ENCODE measurements at places on chromosomes 11 and 22.

- no peak for DNase-seq
These were observed 25.1 kb upstream of the APLNR start for GRCh38 chr11:57262157-57262556.

DNA sequence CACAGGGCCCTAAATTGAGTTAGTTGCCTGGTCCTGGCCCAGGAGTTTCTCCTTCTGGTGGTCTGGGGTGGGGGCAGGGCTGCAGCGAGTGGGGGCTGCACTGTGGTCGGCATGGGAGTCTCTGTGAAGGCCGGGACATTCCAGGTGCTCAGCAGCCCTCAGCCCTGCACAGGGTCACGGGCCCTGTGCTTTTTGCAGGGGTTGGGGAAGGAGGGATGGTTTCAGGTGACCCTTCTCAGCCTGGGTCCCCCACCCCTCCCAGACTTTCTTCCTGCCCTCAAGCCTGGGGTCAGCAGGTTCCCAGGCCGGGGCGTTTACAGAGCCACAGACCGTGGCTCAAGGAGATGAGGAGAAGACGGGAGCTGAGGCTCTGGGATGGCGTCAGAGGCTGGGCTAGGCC lies 7.8 kb downstream of the EMID1 start:
- DNase-seq, result no peak

DNA sequence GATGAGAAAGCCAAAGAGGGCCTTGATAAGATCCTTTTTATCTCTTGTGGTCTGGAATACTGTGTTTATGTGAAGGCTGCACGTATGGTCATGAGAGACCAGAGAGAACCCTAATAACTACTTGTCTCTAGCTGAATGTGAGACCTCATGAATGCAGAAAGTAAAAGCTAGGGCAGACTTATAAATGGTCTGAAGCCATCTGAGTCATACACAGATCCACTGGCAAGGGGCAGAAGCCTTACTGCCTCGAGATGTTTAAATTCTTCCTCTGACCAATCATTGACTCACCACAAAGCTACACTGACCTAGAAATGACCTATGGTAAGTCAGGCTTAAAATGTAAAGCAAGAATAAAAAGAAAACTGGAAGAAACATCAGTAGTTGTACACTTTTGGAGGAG lies 22.7 kb upstream of the OR4B1 start:
- DNase-seq, result no peak

DNA sequence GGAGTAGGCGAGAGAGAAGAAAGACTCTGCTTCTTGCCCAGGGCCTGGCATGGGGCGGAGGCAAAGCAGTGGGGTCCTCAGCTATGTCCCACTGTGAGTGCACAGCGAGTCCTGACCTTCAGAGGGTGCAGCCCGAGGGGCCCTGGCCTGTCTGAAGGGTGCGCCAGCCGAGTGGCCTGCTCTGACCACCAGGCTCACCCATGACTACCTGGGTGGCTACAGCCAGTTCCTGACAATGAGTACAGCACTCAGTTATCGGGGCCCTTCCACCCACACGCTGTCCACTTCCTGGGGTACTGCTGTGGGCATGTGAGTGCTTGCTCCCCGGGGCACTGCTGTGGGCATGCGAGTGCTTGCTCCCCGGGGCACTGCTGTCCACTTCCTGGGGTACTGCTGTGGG lies 74.1 kb upstream of the B3GAT1 start:
- DNase-seq, result no peak

DNA sequence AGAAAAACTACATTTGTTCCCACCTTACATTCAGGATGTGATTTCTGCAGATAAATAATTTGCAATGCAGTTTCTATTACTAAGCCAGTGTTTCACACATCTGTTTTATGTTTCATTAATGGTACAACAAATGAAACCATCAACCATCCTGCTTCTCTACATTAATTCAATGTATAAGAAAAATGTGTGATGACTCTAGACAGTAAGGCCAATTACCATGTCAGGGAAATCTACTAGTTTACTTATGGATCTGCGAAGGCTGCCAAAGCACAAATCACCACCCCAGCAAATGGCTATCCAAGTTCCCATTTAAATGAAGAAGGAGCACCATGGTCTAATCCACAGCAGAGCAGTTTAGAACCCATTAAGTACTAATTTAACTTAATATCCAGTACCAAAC lies 50.1 kb upstream of the NCAM1 start:
- no peak for DNase-seq

DNA sequence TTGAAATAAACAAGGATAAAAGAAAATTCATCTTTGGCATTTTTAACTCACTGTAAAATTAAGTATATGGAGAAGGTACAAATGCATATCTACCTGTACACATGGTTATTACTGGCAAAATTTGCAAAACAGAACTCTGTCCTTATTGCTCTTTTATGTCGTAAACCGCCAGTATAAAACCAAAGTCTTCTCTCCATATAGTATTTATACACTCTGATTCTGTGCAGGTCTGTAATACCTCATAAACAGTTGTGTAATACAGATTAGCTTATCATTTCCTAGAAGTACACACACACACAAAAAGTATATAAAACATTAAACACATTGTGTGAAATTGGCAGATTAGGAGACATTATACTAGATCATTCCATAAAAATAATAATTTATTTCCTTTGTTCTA lies 406.6 kb upstream of the ANO3 start:
- DNase-seq, result no peak

- no peak for DNase-seq
These were observed 331.8 kb upstream of the SYN3 start for GRCh38 chr22:33389936-33390335.

DNA sequence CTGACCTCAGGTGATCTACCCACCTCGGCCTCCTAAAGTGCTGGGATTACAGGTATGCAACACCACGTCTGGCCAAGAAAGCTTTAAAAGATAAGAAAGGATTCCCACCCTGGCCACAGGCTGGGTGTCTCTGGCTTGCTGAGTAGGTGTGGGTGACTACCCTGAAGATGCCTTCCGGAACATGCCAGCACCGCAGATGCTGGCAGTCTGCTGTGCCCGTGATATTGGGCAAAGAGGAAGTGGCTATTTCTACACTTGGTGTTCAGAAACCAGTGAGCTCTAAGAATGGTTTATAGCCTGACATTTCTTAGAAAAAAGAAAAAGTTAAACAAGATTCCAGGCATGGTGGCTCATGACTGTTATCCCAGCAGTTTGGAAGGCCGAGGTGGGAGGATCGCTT lies 6.1 kb downstream of the MRPL11 start:
- DNase-seq, result no peak

- no peak for DNase-seq
These were observed 5.5 kb upstream of the ANKK1 start for GRCh38 chr11:113382121-113382520.

DNA sequence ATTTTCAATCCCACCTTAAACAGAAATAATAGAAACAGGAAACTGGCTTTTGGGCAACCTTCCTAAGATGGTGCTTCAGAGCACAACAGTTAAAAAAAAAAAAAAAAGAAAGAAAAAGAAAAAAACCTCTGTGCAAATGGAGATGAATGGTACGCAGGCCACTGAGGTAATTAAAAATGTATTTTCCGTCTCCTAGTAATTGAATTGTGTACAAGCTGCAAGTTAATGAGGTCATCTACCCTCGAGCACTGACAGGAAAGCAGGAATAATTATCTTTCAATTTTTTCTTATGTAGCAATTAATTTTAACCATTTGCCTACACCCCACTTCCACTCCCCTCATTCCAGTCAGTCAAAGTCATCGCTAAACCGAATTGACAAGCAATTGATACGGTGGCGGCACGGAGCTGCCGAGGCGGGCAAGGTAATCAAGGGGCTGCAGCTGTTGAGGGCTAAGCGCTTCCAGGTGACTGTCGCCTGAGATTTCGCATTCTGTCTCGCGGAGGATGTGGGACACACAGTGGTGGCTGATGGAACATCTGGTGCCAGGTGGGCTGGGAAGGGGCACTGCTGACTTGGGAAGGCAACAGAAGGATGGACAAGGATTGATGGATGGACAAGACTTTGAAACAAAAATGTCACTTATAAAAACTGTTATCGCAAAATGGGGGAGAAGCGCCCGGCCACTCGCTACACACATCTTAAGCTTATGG lies 109.4 kb downstream of the RCN1 start:
- no peak for DNase-seq

DNA sequence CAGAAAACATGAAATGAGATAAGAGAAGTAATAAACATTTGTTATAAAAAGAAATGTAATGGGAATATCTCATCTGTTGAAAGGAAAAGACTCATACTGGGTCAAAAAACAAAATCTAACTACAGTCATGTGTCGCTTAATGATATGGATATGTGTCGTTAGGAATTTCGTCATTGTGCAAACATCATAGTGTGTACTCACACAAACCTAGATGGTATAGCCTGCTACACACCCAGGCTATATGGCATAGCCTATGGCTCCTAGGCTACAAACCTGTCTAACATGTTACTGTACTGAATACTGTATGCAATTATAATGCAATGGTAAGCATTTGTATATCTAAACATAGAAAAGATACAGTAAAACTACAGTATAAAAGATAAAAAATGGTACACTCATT lies 89.8 kb upstream of the ZC3H12C start:
- DNase-seq, result no peak

Measured in thoracic aorta (tissue), 2 donors.